Activated T-cell treated with anti-CD3 and anti-CD28 coated beads, Interleukin-2, amount 50 U/mL, for 72 hours (primary cell): ENCODE measurements at places on chromosomes 13 and 19.

DNA sequence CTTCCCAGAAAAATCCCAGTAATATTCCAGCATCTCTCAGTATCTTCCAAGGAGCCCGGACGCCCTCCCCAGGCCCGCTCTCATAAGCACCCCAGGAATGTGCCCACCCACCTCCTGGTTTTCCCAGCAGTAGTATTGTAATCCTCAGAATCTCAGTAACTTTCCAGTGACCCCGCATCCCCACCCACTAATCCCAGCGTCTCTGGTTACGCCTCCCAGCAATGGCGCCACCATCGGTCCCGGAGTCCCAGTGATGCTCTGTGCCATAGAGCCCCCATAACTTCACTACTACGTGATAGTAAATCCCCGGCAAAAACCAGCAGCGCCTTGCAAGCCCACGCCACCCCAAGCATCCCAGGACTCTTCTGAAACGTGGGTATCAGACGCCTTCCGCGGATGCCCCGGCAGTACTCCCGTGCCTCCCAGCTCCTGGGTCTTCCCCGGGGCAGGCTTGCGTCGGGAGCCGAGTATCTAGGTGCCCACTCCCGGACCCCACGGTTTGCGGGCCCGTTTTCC is 928 bp upstream of the PNPLA6 start:
- peak; percentile 61 for DNase-seq

DNA sequence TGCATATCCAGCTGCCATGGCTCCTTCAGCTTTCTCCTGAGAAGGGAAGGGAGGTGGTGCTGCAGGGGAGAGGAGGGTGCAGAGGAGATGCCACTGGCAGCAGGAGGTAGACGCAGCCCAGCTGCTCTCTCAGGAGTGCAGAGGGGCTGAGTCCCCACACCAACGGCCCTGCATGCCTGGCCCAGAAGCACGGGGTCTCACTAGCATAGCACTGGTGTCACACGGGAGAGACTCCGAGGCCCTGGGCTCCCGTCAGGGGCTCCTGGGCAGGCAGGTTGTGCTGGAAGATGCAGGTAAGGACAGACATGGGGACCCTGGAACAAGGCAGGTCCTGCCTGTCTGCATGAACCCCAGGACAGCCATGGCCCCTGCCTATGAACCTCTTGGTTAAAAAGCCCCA is 80.1 kb downstream of the C1QTNF9 start:
- DNase-seq, result no peak

GRCh38 chr19:51944798-51945552 is 17.7 kb downstream of the ZNF613 start:
- DNase-seq, result no peak

- no peak for DNase-seq
Observed at GRCh38 chr19:48613024-48613851, 1.6 kb downstream of the FAM83E start.

GRCh38 chr13:34349091-34349722 is 531.3 kb downstream of the RFC3 start:
- DNase-seq, result no peak

DNA sequence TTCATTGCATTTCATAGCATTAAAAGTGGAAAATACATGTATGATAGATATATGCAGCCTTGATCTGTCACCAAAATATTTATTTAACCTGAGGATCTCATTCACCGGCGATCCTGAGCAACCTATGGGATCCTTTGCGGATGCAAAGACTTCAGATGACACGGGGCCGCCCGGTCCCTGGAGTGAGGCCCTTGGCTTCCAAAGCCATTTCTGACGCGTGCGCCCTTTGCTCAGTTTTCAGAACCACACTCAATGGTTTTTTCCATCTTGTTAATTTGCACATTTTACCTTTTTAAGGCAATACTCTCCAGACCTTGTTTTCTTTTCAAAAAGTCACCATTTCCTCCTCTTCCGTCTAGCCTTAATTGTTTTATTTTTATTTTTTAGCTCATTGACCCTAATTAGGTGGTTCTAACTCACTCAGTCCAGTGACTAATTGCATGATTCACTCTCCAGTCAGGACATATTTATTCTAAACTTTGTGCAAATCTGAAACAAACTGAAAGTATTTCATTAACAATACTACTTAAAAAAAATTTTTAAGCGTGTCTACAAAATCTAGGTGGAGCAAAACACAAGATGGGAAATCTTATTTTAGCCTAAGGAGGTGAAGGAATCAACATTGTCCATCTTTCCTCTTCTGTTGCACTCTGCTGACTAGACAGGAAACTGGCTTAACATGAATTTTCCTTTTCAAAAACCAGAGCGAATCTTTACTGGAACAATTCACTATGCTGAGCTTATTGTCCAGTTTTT is 47.9 kb downstream of the COL4A1 start:
- DNase-seq, result no peak

GRCh38 chr13:67867206-67867605 is 637.1 kb upstream of the PCDH9 start:
- DNase-seq, result no peak

GRCh38 chr13:22262001-22262885 is 591.4 kb downstream of the FGF9 start:
- no peak for DNase-seq

DNA sequence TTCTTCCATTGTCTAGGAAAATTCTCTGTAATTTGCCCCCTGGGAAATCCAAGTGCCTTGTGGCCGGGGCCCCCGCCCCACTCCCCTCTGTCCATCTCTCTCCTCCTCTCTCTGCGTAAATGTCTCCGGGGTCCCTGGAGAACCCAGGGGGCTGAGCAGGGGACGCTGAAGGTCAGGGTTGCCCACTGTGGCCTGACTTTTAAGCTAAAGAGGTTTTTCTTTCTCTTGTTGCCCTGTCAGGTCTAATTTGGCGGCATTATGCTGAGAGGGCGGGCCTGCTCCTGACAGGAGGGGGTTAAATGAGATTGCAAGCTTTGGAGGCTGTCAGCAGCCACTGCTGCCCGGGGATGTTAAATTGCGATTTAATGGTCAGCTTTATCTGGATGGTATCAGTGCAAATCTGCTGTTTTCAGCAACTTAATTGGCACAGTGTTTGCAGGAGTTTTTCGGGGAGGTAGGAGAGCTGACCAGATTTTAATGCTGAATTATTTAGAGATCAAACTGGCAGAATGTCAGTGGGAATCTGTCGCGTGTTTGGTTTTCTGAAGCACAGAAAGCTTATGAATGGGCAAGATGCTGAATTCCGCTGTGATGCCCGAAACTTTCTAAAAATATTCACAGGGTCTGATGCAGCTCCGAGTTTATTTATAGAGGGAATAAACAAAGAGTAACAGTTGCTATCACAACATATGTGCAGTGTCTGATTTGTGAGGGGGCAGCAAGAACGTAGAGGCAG is 93.2 kb upstream of the SOX1 start:
- no peak for DNase-seq

DNA sequence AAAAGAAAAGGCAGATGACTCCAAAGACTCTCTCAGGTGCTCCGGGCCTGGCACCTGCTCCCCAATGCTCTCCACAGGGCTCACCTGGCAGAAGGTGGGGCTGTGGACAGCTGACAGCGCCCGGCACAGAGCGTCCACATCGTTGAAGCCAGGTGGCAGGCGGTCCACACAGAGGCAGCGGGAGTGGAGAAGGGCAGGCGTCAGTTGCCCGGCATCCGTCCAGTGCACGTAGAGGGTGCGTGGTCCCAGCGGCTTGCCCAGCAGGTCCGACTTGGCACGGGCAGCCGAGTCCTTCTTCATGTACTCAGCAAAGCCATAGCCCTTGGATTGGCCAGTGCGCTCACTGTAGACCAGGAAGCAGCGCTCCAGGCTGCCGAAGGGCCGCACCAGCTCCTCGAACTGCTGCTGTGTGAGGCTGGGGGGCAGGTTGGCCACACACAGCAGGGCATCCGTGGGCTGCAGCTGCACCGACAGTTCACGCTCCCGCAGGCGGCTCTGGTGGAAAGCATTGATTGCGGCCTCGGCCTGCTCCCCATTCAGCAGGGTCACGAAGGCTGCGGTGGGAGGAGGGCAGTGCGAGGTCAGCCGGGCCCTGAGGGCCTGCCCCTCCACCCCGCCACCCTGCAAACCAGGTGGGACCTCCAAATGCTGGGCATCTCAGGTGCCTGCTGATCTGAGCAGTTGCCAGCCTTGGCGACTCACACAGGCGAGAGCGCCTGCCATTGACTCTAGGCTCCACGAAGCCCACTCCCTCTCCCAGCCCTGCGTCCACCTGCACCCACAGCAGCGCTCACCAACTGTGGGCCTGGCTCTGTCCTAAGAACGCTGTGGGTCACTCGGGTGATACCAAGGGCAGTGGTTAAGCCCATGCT is 4.5 kb downstream of the RAVER1 start:
- no peak for DNase-seq

DNA sequence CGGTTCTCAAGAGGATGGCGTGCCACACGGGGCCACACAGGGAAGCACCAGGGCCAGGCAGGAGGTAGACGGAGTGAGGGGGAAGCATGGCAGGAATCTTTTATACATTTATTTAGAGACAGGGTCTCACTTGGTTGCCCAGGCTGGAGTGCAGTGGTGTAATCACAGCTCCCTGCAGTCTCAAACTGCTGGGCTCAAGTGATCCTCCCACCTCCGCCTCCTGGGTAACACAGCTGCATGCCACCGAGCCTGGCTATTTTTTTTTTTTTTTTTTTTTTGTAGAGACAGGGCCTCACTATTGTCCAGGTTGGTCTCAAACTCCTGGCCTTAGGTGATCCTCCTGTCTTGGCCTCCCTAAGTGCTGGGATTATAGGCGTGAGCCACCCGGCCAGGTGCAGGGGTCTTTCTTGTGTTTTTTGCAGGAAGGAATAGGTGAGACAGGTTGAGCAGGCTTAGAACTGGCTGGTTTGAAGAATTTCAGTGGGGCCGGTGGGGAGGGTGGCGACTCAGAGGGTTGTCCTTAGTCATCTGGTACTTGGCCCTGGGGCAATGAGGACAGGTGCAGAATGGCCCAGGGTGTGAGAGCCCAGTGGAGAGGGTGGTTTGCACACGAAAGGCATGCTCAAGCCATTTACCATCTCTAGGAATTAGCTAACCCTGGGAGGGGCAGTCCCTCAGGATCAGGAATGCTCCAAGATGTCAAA is 7.6 kb downstream of the SSC5D start:
- DNase-seq, result no peak

GRCh38 chr13:33307843-33308242 is 22.3 kb upstream of the STARD13 start:
- no peak for DNase-seq

- DNase-seq, result no peak
Observed at GRCh38 chr19:9967326-9967725, 31.0 kb upstream of the OLFM2 start.
